ENCODE measurements at places on chromosomes 7 and 10. TPM values are rescaled to one million over a fixed set of nuclear protein-coding genes. Genes with fewer than 3 reads are reported as not detected.

- DNase-seq: peak; percentile 82
Measured at GRCh38 chr7:73999664-74000435, 28.1 kb upstream of the ELN start.

DNA sequence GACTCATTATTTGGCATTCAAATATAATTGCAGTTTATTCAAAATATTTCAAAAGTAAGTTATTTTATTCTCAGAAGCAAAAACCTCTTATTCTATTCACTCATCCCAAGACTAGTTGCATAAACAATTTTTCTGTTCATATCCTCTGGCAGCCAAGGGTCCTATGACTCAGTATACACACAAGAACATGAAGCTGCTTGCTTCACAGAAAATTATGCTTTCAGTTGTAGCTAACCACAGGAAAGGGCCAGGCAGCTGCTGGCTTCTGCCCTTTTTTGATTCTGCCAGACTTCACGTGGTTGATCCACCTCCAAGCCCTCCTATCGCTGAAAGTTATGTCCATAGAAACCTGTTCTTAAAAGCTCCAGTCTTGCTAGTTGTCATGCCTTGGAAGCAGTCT, 108.8 kb downstream of the ABCA13 start:
- DNase-seq: peak; percentile 5

The C7orf57 gene
- not detected for total RNA-seq

- no peak for DNase-seq
Measured at GRCh38 chr7:2437136-2437535, 33.7 kb downstream of the CHST12 start.

The GNB2 gene
- 300 TPM for total RNA-seq

The ZNF365 gene
- total RNA-seq: 2.9 TPM

The AGAP4 gene
- 16.2 TPM for total RNA-seq

DNA sequence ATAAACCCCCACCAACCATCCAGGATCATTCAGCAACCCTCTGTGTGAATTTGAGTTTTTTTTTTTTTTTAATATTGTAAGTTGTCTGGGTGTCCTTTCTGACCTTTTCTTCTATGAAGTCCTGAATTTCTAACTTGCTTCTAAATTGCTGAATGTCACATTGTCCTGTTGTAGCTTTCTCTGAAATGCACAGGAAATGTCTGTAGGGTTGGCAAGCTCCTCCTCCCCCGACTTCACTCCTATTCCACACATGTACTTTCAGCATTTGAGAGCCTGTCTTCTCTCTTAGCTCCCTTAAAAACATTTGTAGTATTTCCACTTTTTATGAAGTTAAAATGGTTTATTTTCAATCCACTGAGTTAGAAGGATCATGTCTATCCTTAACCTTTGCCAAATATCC, 3.3 kb upstream of the CNNM2 start:
- DNase-seq: no peak

DNA sequence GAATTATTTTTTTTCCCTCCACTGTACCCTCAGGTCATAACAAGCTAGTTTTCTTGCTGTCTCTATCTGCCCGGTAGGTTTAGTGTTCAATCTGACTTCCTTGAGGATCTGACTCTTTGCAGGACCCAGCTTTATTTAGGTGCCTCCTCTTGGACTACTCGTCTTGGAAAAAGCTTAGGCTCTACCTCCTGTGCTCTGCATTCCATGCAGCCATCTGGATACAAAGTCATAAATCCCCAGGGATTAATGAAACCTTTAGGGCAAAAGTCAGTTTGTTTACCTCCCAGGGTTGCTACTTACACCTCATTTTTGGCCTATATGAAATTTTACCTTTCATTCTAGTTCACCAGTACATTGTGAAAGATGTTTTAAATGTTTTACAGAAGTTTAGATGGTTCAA, 8.0 kb downstream of the STAG3 start:
- DNase-seq: no peak

- no peak for DNase-seq
Measured at GRCh38 chr10:58579011-58579655, 66.5 kb downstream of the BICC1 start.

The HECTD2 gene
- 10.7 TPM for total RNA-seq
